Stimulated activated CD4-positive, alpha-beta T cell treated with anti-CD3 and anti-CD28 coated beads, Interleukin-1b, Interleukin-23, amount 100 ng/mL, for 24 hours (primary cell): ENCODE measurements at places on chromosomes 2 and 18.

- no peak for DNase-seq
Observed at GRCh38 chr2:150109028-150109427, 378.4 kb downstream of the RND3 start.

DNA sequence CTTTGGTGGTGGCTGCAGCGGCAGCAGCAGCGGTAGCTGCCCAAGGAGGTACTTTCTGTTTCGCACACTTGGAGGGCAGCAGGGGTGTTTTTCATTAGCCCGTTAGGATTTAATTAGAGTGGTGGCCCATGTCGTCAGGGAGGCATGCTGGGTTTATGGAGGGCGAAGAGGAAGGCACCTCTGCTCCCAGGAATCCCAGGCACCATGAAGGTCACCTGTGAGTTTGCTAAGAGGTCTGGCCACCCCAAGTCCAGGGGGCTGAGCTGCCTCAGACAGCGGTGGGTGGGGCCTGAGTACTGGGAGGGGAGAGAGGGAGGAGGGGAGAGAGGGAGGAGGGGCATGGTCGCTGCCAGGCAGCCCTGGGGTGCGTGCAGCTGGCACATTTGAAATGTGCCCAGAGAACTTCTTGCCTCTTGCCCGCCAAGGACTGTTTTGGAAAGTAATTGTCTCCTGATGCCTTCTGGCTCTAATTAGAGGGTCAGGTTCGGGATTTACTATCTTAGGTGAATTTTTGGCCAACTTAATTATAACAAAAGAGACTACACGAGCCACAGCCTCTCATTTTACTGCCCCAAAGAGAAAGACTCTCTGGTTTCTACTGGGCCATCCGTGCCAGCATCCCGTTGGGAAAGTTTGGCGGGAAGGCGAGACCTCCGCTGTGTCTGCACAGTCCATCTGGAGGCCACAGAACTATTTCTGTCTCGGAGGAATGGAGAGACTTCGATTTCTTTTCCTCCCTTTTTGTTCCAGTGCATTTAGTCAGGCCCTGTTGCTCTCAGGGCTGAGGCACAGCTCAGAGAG lies 62.0 kb downstream of the GLI2 start:
- DNase-seq, result no peak

DNA sequence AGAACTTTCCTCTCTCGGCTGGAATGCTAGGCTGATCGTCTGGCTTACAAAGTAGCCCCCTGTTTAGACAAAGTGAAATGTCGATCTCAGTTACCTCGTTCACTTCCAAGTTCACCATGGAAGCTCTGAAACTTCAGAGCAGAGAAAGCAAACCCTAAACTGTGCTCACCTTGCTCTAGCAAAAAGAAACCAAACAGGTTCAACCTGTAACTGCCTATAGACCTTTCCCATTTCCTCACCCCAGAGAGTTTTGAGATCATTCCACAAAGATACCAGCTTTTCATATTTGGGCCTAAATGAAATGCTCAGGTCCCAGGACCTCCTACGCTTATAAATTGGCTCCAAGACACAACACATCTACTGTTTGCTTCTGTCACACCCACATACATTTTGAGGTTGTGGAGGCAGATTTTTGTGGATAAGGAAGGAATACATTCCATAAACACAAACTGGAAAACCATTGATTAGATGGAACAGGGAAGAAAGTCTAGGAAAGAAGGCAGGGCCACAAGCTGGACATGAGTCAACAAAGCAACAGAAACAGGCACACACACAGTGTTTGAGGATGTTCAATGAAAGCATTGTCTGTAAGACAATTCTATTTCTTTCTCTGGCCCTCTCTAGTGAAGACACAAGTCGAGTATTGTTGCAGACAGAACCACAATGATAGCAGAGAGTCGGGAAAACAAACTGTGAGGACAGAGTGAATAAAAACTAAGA lies 52.8 kb upstream of the TGIF1 start:
- DNase-seq, result no peak

GRCh38 chr2:240502059-240502429 lies 55.7 kb downstream of the ANKMY1 start:
- DNase-seq, result no peak

GRCh38 chr2:112577756-112578155 lies 6.7 kb upstream of the CHCHD5 start:
- DNase-seq, result no peak

DNA sequence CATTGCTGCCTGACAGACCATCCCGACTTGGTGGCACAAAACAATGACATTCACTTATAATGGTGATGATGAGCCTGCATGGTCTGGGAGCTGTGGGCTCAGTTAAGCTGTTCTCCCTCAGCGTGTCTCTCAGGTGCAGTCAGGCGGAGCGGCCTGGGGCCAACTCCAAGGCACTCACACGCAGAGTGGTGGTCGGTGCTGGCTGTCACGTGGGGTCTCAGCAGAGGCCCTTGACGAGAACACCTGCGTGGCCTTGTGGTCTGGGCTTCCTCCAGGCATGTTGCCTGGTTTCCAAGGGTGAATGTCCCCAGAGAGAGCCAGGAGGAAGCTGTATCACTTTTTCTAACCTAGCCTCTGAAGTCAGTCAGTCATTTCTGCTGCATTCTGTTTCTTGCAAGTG lies 29.8 kb downstream of the ARMC9 start:
- no peak for DNase-seq

DNA sequence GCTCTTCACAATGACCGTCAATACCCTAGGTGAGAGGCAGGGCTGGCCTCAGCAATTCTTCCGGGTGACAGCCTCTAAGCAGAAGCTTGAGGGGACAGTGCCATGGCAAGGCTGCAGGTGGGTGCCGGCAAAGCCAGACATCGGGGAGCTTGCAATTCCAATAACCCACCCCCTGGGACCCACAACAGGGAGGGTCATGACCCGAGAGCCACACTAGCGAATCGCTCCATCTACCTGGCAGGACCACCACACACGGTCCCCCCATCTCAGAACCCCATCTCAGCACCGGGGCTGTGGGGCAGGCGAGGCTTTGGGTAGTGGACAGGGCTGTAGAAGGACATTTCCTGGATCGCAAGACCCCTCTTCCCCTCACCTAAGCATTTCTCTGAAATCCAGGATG lies 177.2 kb downstream of the ACKR3 start:
- no peak for DNase-seq

DNA sequence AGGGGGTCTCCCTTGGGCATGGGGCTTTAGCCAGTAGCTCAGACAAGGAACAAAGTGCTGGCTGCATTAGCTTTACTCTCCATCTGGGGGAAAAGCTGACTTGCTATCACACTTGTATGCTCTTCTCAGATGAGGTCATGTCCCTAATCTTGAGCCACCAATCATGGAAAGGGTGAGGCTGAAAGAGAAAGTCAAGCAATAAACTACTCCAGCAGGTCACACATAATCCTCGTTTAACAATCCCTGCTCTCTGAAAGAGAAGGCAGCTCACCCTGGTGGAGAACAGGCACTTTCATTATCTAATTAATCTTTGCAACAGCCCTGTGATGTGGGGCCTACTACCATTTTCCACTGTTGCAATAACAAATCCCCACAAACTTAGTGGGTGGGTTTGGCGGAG lies 129.7 kb upstream of the CAPN13 start:
- DNase-seq, result no peak

DNA sequence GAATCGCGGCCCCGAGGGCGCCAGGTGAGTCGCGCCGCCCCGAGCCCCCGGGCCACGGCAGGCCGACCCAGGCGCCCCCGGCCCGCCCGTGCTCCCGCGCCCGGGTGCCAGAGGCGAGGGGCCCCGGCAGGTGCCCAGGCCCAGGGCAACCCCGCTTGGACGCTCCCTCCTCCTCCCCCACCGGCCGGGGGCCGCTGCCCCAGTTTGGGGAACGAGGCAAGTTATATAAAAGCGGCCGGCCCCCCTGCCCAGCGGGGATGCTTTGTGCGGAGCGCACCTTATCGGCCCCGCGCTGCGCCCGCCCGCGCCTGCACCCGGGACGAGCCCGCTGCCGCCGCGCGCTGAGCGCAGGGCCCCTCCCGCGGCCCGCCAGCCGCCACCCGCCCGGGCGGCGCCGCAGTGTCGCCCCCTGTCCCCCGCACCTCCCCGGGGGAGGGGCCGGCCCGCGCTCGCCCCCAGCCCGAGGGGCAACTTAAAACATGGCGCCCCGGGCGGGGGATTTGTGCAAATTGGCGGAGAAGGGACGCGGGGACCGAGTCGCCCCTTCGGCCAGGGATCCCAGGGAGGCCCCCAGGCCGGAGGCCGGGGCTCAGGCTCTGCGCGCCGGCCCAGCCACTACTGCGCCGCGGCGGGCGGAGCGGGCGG lies 639 bp downstream of the EPB41L3 start:
- DNase-seq, result no peak

DNA sequence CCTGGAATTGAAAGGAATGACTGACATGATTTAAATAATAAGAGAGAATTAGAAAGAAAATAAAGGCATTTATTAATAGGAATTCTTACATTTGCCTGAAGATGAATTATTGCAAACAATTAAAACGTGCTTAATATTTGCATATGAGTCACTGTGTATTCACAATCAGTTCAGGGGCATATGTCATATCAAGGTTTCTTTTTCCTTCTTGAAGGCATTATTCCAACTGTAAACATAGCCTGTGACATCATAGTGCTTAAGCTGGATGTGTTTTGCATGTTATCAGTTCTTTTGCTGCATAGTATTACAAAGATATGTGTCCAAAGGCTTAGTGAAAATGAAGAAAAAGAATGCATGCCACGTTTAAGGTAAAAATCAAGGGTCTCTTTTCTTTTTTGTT lies 80.8 kb downstream of the MEIS1 start:
- DNase-seq, result no peak

- DNase-seq, result no peak
Observed at GRCh38 chr2:52510432-52510831, 1257.2 kb upstream of the CHAC2 start.

DNA sequence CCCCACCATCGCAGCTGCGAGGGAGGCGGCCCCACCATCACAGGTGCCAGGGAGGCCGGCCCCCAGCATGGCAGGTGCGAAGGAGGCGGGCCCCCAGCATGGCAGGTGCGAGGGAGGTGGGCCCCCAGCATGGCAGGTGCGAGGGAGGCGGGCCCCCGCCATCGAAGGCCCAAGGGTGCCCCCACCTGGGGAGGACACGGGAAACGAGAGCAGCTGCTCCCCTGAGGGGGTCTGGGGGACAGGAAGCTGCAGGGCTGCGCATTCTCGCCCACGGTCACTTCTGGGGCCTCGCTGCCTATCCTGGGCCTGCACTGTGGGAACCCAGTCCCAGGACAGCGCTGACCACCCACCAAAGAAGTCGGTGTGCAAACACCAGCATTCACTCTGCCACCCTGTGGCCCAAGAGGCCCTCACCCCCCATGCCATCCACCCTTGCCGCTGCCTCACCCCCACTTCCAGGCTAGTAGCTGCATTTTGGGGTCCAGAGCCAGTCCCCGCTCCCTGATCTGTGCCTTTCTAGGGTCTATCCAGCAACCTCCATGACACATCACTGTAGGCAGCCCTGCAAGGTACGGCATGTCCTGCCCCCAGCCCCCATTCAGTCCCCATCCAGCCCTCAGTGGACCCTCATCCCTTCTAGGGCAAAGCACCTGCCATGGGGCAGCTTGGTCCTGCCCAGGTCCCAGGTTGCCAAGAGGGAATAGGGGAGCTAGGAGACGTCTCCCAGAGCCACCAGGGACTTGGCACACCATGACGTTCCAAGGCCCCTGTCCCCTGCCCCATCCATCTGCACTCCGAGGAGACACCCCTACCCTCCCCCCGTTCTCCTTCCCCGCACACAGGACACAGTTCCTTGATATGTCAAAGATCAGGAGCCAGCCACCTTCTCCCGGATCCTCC lies 24.0 kb upstream of the GPC1 start:
- no peak for DNase-seq

GRCh38 chr2:239735131-239735828 lies 289.9 kb downstream of the NDUFA10 start:
- no peak for DNase-seq

GRCh38 chr2:35929551-35929950 lies 426.0 kb upstream of the CRIM1 start:
- no peak for DNase-seq

- DNase-seq, result no peak
Observed at GRCh38 chr18:67913040-67913439, 396.5 kb upstream of the DSEL start.

GRCh38 chr2:35228584-35228983 lies 1127.0 kb upstream of the CRIM1 start:
- no peak for DNase-seq

DNA sequence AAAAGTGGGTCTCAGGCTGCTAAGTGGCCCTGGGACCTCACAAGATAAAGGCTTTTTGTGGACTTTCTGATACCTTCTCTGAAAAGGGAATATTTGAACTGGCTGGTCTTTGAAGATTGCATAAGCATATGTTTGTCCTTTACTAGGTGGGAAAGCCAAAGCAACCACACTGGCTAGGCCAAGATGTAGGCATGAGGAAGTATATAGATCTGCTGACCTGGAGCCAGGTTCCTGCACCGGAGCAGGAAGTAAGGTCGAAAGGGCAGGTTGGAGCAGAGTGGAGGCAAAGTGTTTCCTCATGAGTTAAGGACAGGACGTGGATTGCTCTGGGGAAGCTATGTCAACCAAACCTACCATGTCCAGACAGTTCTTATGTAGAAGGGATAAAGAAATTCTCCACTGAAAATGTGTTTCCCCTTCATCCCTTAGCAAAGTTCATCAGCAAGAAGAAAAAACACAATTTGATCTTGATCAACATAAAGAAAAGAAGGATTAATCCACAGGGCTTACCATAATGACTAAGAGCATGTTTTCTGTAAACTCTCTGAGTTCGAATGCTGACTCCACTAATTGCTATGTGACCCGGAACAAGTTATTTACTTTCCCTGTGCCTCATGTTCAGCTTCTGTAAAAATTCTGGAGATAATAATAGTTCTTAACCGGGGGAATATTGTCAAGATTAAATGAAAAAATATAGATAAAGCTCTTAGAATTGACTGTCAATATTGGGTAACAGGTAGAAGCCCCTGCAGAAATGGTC lies 156.1 kb upstream of the SRD5A2 start:
- DNase-seq, result no peak

DNA sequence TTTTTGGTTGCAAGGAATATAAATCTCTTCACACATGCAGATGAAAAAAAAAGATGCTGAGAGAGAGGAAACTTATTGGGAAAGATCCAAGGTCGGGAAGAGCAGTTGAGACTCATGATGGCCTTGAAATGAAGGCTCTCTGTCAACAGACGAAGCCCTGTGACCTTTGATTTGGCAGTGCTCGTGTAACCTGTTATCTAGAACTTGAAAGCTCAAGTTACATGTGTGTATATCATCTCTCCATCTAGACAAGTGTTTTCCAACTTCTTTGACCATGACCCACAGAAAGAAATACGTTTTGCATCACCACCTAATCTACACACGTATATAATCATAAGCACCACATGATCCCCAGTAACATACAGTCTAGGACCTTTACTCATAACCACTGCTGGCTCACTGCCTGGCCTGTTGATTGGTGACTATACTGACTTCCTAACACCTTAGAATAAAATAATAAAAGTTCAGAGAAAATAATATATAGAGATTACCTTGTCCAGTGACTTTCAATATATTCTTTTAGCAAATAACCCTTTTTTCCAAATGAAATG lies 319.0 kb upstream of the PKDCC start:
- DNase-seq, result no peak

GRCh38 chr2:7430421-7430868 lies 513.2 kb downstream of the RNF144A start:
- DNase-seq, result no peak

DNA sequence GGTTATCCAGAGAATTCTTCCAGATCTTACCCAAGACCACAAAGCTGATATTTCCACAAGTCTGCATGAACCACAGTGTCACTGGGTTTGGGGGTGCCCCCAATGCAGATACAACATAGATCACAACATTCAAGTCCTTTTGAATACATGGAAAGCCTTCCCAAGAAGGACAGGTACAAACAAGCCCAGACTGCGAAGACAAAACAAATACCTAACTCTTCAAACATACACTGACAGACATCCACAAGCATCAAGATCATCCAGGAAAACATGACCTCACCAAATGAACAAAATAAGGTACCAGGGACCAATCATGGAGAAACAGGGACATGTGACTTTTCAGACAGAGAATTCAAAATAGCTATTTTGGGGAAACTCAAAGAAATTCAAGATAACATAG lies 93.1 kb downstream of the MDH1 start:
- DNase-seq, result no peak
